ENCODE measurements at places on chromosomes 6 and 20. TPM values are rescaled to one million over a fixed set of nuclear protein-coding genes. Genes with fewer than 3 reads are reported as not detected.

DNA sequence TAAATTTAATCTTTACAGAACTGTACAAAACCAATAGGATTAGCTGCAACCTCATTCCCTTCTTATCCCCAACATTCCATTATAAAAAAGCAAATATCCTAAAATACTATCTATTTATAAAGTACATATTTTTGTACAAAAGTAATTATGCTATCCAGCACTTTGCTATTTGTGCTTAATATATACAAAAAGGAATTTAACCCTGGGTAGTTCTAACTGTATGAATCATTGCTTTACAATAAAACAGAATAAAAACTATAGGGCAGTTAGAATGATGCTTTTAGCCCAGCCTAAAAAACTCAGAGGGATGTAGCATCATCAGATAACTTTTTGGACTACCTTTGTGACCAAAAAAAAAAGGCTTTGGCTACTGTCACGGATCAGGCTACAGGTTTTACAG is 49.9 kb upstream of the KLHL31 start:
- peaks cover 9% of the 10 kb centered on the region for H3K4me1 ChIP-seq
- DNase-seq, result no peak
- H3K27me3 ChIP-seq, result peaks cover 32% of the 10 kb centered on the region
- H3K36me3 ChIP-seq, result no peaks in the 10 kb centered on the region
- H3K27ac ChIP-seq, result no peak overlapping the region
- no peak overlapping the region for H3K4me3 ChIP-seq

GRCh38 chr6:34486106-34486740 is 20.3 kb downstream of the PACSIN1 start:
- H3K4me3 ChIP-seq, result peak overlapping the region; percentile 36
- DNase-seq, result no peak
- peak overlapping the region; percentile 86 for H3K27ac ChIP-seq
- peaks cover 2% of the 10 kb centered on the region for H3K27me3 ChIP-seq
- H3K36me3 ChIP-seq, result no peaks in the 10 kb centered on the region

DNA sequence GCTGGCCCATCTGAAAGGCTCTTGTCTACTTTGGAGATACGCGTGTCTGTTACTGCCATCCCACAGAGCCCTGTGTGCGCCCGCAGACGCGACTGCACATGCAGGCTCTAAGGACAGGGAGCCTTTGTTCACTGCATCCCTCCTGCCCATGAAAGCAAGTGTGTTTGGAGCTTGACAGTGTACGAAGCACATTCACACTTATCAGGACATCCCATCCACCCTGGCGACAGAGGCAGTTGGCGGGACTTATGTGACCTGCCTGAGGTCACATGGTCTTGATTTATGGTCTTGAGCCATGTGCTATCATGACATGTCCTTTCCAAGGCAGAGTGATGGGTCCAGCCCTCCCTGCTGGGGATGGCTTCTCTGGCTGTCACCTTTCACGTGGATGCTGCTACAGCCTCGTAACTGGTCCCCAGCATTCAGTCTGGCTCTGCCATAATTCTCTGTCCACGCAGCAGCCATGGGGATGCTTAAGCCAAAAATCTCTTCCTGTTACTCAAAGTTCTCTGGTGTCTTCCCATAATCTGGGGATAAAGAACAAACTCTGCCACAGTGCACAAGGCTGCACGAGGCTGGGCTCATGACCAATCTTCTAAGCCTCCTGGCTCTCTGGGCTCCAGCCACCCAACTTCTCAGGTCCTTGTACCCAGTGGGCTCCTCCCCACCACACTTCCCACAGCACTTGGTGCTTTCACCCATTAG is 36.3 kb upstream of the FAM83D start:
- peak overlapping the region; percentile 23 for H3K27ac ChIP-seq
- no peaks in the 10 kb centered on the region for H3K27me3 ChIP-seq
- no peak overlapping the region for H3K4me3 ChIP-seq
- peaks cover 51% of the 10 kb centered on the region for H3K4me1 ChIP-seq
- DNase-seq, result no peak

DNA sequence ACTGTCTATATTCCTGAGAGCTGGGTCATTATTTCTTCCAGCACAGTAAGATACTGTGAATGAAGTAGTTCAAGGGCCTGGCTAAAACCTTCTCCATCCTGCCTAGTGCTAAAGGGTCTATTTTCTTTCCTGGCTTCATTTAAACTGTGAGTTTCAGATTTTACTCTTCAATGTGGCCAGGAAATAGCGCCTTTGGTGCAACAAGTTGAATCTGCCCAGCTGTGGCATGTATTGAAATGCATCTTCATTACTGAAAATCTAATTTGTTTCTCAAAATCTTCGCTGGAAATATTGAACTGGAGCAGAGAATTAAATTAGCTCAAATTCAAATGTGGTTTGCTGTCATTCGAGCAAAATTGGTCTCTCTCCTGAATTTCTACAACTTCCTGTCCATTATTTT is 114.6 kb upstream of the KCNG1 start:
- H3K27ac ChIP-seq, result no peak overlapping the region
- H3K4me1 ChIP-seq, result no peaks in the 10 kb centered on the region
- no peak overlapping the region for H3K4me3 ChIP-seq
- H3K36me3 ChIP-seq, result no peaks in the 10 kb centered on the region

DNA sequence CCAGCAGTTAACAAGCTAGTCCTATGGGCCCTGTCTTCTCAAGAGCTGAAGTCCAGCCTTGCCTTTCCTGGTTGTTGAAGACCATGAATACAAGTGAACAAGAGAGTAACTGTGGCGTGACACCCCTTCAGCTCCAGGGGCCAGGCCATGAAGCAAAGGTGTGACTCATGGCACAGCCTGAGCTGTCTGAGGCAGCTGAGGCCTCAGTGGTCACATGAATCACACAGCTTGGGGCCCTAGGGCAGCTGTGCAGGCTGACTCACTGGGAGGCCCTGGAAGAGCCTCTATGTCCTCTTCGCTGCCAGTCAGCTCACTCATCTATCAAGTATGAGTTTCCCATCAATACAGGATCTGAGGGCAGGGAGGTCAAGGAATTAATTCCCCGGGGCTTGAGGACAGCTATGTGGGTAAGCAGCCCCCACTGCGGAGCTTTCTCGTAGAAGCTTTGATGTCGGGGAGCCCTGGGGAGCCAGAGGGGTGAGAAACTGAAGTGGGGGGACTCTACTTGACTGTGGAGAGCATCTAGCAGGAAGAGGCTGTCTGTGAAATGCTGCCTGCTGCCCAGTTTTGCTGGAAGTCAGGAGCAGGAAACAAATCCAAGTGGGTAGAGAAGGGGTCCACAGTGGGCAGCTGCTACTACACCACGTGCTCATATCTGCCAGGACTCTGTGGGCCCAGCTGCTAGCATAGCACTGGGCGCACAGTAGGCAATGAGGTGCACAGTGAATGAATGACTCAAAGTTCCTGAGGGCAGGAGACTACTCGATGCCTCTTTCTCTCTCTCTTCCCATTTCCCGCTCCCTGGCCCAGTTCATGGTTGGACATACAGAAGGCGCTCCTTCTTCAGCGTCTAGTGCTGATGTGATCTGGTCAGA is 13.7 kb upstream of the FAM83C start:
- H3K27me3 ChIP-seq, result no peaks in the 10 kb centered on the region
- H3K27ac ChIP-seq, result peak overlapping the region; percentile 83
- peaks cover 10% of the 10 kb centered on the region for H3K36me3 ChIP-seq
- H3K4me3 ChIP-seq, result no peak overlapping the region

GRCh38 chr6:143545165-143545564 is 33.6 kb upstream of the FUCA2 start:
- peaks cover 56% of the 10 kb centered on the region for H3K4me1 ChIP-seq
- H3K27ac ChIP-seq, result peak overlapping the region; percentile 73
- H3K4me3 ChIP-seq, result peak overlapping the region; percentile 53

DNA sequence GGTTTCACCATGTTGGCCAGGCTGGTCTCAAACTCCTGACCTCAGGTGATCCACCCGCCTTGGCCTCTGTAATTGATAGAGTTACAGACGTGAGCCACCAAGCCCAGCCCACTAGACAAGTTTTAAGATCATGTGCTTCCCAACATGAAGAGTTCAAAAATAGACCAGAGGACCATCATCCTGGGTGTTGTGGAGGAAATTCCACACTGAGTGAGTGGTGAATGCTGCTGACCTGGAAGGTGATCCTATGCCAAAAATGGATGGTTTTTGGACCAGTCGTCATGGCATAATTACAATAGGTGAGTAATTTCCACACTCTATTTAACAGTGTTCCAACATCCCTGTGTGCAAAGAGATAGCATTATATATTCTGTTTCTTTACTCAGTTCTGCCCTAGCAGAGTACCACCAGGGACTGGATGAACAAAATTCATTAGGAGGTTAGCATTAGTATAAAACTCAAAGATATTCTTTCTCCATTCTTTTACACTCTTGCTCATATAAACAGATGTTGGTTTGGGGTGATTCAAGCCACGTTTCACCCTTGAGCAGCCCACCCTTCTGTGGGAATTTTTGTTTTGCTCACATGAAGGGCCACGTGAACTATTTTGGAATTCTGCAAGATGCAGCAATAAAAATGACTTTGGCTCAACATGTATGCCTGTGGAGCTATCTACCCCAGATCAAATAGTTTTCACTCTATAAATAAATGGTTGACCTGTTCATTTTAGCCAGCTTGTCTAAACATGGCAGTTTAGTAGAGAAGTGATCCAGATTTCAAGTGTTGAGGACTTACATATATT is 206.2 kb upstream of the TCF21 start:
- H3K27ac ChIP-seq, result no peak overlapping the region
- no peaks in the 10 kb centered on the region for H3K4me1 ChIP-seq
- H3K27me3 ChIP-seq, result no peaks in the 10 kb centered on the region
- no peak overlapping the region for H3K4me3 ChIP-seq

GRCh38 chr20:64203037-64203777 is 39.0 kb downstream of the MYT1 start:
- no peaks in the 10 kb centered on the region for H3K27me3 ChIP-seq
- H3K36me3 ChIP-seq, result no peaks in the 10 kb centered on the region
- H3K27ac ChIP-seq, result no peak overlapping the region
- H3K4me1 ChIP-seq, result no peaks in the 10 kb centered on the region
- H3K4me3 ChIP-seq, result no peak overlapping the region

DNA sequence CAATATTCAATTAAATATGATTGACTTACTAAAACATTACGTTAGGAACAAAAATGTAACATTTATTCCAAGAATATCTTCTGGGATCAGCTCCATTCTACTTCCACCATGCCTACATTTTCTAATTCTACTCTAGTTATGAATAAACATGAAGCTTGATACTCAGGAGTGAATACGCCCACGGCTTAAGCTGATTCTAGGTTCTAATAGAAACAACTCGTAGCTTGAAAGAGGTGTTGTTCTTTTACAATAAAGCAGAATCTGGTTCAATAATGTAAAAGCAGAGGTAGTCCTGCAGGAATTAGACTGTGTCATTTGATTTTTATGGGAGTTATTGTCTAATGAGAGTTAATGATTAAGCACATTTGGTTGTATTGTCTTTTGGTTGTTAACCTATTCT is 107.3 kb upstream of the OLIG3 start:
- H3K4me1 ChIP-seq, result no peaks in the 10 kb centered on the region
- H3K4me3 ChIP-seq, result no peak overlapping the region
- DNase-seq, result no peak
- no peak overlapping the region for H3K27ac ChIP-seq

DNA sequence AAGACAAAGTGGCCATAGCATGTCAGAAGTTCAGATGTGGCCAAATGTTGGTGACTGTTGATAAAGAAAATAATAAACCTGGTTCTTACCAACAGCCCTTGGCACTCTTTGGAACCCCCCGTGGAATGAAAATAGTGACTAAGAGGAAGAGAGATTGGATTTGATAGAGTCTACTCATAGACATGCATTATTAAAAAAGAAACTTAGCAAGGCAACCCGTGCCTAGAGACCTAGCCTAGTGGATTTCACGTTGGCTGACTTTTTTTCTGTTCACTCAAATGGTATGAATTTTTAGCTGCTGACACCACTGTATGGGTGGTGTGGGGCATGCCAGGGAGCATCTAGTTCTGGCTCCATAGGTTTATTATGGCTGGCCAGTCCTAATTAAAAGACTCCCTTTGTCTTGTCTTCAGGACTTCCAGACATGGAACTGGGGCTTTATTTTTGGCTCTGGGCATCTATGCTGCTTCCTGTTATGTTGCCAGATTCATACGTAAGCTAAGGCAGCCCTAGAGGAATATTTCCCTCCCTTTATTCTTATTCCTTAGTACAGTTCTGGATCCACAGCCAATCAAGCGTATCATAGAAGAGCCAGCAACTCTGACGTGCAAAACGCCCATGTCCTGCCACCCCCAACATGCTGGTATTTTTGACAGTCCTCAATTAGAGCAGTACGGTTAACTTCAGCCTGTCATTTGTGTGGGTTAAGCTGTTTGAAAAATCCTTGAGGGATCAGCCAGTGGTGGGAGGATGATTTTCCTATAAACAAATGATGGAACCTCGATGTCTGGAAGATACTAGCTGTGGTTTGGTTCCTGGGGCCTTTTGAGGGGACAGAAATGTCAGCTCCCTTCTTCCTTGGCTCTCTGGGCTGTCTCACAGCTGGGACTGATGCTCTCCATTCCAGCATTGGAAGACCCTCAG is 127.5 kb downstream of the ISM1 start:
- no peak for DNase-seq
- no peaks in the 10 kb centered on the region for H3K27me3 ChIP-seq
- H3K4me1 ChIP-seq, result no peaks in the 10 kb centered on the region
- H3K27ac ChIP-seq, result no peak overlapping the region

- no peak overlapping the region for H3K4me3 ChIP-seq
- H3K4me1 ChIP-seq, result no peaks in the 10 kb centered on the region
- no peak for DNase-seq
- no peaks in the 10 kb centered on the region for H3K36me3 ChIP-seq
- peaks cover 11% of the 10 kb centered on the region for H3K27me3 ChIP-seq
- no peak overlapping the region for H3K27ac ChIP-seq
These were observed 46.4 kb upstream of the TGM2 start for GRCh38 chr20:38211200-38212097.

The GLP1R gene
- total RNA-seq, result not detected

The B3GAT2 gene
- 0.05 TPM for total RNA-seq

The EFCAB8 gene
- 1.5 TPM for total RNA-seq

The ZBTB12 gene
- 1.6 TPM for total RNA-seq

The EYS gene
- total RNA-seq, result not detected
